ENCODE measurements at places on chromosomes 3 and 15.

GRCh38 chr3:25782636-25782937 lies 656 bp downstream of the NGLY1 start:
- no peak for DNase-seq

DNA sequence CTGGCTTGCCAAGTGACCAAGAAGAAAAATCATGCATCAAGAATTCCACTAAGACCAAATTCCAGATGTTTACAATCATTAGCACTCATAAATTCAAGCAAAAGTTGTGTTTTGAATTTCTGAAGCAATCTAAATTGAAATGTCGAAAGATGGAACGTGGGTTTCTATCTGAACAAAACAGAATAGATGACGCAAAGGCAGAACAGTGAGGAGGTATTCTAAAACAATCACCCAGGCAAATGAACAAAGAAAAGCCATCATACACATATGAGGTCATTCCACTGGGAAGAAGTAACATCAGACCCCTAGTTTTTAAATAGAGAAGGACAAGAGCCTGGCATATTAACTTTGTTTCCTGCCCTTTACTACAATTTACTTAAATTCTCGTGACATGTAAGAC lies 58.0 kb downstream of the MCF2L2 start:
- no peak for DNase-seq

- no peak for DNase-seq
Observed at GRCh38 chr3:71461749-71462483, 121.6 kb downstream of the FOXP1 start.

- no peak for DNase-seq
Observed at GRCh38 chr15:36999778-37000177, 100.6 kb downstream of the MEIS2 start.

GRCh38 chr15:70604666-70605315 lies 158.6 kb downstream of the UACA start:
- no peak for DNase-seq

DNA sequence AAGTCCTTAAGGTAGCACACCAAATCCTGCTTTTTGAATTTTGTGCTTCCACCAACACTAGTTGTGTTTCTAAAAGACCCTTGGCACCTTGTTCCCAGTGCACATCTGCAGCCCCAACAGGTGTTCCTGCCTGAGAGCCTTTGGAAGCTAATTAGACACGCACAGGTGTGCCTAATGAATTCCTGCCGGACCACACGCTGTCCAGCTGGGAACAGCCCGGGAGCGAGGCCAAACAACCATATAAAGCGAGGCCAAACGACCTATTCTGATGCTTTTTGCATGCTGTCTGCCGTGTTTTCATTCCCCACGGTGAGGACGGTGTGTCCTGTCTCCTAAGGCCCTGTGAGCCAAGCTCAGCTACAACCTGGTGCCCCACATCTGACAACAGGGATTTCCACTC lies 99.5 kb downstream of the ATG7 start:
- no peak for DNase-seq

GRCh38 chr15:100903168-100903554 lies 16.0 kb upstream of the LRRK1 start:
- no peak for DNase-seq

- no peak for DNase-seq
Observed at GRCh38 chr3:193825617-193826016, 232.6 kb downstream of the OPA1 start.

DNA sequence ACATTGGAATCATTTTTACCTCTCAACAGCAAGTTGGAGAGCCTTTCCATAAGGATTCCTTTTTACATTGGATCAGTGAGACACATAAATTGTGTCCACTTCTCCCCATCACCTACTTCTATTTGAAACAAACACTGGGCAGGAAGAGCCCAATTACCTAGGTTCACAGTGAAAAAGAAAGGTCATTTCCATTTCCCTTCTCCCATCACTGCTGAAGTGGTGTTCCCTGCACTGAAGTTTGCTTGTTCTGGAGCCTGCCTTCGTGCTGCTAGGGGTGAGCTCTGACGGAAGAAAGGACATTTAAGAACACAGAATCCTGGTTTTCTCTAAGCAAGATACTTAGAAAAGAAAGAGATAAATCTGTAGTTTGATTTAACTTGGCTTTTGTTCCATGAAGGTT lies 123.8 kb upstream of the ZBTB20 start:
- DNase-seq: no peak

DNA sequence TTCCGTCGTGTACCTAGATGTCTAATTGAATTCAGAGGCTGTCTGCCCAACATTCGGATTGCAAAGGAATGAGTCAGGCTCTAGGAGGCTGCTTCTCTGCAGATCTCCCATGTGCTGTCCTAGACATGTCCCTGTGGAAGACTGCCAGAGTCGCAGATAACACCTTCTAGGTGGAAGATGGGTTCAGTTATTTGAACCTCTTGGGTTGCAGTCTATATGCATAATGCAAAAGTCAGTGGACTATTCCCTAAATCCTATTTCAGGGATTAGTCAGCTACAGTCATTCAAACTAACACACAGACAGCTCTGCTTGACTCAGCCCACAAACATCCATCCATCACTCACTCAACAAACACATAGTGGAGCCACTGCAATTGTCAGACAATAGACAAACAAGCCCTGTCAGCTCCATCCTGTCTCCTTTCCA lies 300.0 kb upstream of the CTNNB1 start:
- DNase-seq: no peak

DNA sequence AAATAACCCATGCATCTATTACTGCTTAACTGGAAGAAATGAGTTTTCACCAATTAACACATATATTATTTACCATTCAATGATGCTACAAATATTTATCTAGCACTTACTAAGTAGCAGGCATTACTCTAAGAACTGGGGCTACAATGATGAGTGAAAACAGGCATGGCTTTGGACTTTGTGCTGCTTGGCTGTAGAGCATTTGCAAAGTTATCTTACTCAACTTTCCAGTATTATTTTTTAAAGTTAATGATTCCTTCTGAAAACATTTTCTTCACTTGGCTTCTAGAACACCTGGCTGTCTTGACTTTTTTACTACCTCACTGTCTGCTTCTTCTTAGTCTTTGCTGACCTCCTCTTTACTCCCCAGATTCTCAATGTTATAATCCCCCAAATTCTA lies 1.8 kb downstream of the C3orf33 start:
- no peak for DNase-seq
